ENCODE measurements at places on chromosomes 4 and X.

DNA sequence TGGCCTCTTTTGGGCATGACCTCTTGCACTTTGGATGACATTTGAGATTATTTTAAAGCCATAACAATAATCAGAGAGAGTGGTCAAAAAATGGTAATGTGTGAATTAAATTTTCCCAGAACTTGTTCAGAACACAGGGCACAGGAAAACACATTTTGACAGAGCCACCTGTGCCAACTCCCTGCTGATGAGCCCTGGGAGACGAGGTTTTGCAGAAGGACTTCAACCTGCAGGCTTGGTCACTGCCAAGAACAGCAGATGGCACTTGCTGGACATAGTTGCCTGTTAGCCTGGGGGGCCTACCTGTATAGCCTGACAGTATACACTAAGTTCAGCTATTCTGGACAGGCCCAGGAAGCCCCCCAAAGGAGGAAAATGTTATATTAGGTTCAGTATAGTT lies 277.8 kb upstream of the EMCN start:
- no peak for DNase-seq

- no peak for DNase-seq
These were observed 214.7 kb downstream of the ZNF674 start for GRCh38 chrX:46330513-46330912.

GRCh38 chr4:8353158-8353669 lies 83.7 kb downstream of the HTRA3 start:
- no peak for DNase-seq

GRCh38 chr4:1492651-1493539 lies 86.7 kb upstream of the NKX1-1 start:
- DNase-seq = no peak

DNA sequence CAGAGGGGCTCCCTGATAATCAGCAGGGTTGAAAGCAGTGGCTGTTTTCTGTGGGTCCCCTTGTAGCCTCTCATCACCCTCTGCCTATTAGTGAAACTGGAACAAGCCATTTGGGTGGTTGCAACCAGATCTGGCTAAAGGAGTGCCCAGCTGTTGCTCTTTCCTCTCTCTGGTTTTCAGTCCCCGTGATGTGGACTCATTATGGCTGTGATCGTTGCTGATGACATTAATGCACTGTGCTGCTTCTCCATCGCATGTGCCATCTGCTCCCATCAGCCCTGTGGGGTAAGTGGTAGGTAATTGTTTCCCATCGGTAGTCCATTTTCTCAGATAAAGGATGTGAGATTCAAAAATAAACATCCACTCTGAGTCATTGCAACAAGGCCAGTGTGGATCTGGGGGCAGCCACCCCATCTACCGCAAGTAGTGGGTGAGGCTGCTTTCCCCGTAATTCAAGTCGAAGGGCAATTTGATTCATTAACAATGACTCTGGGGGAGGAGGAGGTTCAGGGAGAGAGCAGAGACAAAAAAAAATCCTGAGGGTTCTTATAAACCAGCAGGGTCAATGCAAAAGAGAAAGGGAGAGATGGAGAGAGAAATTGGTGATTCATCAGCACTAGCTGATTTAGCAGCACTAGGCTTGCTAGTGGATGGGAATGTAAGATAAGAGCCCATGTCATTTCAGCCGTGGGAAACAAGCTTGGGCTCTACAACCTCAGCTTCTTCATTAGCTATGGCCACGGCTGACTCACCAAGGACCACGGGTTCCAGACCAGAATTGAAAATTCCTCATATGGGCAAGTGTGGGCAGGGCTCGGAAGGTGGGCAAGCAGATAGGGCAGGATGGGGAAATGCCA lies 357.8 kb downstream of the MID1IP1 start:
- DNase-seq = no peak

GRCh38 chrX:120023259-120023658 lies 54.2 kb downstream of the RHOXF2B start:
- no peak for DNase-seq

DNA sequence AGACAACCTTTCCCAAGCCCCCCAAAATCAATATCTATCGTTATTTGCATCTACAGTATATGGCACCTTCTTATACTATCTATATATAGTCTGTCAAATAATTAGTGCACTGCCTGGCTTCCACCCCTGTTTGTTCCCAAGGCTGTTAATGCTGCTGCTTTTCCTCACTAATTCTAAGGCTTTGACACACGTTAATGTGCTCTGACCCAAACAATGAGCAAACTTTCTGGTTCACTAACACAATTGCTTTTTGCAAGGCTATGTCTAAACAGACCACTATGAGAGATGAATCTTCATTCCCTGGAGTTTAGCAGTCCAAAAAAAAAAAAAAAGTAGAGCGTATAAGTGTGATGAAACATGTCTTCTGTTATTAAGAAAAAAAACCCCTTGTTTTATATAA lies 360.9 kb upstream of the AGA start:
- DNase-seq = no peak

GRCh38 chr4:98508829-98509598 lies 149.4 kb downstream of the TSPAN5 start:
- no peak for DNase-seq

DNA sequence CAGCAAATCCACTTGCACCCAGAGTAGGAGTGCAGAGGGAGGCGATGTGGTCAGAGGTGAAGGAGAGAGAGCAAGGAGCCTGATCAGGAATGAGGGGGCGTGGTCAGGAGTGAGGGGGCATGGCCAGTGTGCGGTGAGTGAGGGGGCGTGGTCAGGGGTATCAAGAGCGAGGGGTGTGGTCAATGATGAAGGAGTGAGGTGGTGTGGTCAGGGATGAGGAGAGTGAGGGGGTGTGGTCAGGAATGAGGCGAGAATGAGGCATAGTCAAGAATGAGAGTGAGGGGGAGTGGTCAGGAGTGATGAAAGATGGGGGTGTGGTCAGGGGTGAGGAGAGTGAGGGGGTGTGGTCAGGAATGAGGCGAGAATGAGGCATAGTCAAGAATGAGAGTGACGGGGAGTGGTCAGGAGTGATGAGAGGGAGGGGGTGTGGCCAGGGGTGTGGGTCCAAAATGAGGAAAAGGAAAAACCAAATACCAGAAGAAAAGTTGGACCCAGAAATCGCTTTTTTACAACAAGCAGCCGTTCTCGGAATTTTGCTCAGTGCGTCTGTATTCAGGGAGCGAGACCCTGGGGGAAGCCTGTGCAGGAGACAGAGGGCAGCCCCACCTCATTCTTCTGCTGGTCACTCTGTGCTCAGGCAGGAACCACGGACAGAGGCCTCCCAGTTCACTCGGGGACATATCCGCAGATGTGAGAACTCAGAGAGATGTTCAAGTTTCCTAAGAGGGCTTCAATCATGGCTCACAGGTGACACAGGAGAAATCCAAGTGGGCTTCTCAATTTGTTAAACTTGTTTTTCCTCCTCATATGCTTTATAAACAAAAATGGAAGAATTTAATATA lies 47.5 kb downstream of the MAGEA1 start:
- DNase-seq = peak; percentile 34

DNA sequence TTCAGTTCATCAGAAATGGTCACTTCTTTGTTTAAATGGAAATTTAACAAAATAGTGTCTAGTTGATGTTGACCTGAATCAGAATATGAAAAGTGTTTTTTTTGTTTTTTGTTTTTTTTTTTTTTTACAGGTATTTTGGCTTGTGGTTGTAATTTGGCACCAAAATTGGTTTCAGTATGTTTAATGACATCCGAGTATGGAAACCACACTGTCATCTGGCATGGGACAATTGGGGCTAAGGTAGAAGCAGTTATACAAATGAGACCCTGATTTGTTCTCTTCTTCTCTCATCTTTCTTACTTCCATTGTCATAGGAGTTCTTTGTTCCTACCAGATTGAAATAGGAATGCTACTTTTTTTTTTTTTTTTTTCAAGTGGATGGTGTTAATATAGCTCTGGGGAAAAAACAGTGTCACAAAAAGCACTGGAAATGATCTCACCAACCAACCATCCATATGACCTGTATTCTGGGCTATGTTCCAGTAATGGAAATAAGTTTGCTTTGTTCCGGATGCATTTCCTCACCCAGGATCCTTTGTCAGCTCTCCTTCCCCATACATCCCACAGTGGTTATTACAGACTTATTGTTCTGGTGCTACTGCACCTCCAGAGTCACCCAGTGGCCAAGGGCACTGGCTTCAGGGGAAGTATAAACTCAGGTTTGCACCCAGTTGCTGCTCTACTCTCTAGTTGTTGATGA lies 95.8 kb downstream of the ATXN3L start:
- DNase-seq = no peak

- DNase-seq = peak; percentile 21
These were observed 63.8 kb upstream of the ATOH1 start for GRCh38 chr4:93764639-93765246.

Measured in endothelial cell (in vitro differentiated cells).